ENCODE measurements at places on chromosomes 6 and 20.

DNA sequence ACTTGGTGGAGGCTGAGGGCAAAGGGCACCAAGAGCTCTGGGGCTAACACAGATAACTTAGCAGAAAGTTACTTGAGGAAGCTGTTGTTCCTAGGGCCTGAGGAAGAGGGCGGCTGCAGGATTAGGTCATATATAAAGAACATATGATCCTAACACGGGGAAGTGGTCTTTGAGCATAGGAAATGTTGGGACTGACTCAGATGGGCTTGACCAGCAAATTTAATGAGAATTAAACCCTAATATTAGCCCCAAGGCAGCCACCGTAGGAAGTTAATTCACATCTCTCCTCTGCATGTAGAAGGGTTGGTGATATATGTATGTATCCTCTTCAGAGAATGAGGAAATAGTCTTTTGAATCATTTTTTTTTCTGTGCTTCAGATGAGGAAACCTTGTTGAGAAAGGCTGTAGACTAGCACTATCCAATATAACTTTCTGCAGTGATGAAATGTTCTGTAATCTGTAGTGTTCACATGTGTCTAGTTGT lies 9.2 kb upstream of the ZBTB9 start:
- no peak for DNase-seq

- no peak for DNase-seq
These were observed 493 bp upstream of the SGK1 start for GRCh38 chr6:134318236-134318973.

- DNase-seq, result no peak
These were observed 77.1 kb downstream of the TRAM2 start for GRCh38 chr6:52499681-52500236.

DNA sequence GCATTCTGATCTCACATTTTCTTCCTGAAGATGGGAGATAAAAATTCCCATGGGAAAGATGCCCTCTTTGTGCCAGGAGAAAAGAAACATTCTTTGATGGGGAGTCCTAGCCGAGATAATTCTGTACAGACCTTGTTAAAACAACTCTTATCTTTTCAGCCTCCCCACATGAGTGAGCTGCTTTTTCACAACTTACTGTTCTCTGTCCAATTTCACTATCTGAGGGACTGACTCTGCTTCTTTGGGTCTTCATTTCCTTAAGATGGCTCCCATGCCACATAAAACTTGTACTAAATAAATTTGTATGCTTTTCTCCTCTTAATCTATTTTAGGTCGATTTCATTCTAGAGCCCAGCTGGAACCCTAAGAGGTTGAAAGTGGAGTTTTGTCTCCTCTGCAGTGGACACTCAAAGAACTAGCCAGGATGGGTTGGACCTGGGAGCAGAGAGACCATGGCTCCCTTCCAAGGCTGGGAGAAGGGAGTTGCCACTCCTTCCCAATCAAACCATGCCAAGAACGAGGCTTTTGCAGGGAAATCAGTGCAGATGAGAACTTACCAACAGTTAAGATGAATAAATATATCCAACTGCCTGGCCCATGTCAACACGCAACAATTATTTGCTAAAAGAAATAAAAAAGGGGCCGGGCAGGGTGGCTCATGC lies 285.8 kb upstream of the SULF2 start:
- no peak for DNase-seq

DNA sequence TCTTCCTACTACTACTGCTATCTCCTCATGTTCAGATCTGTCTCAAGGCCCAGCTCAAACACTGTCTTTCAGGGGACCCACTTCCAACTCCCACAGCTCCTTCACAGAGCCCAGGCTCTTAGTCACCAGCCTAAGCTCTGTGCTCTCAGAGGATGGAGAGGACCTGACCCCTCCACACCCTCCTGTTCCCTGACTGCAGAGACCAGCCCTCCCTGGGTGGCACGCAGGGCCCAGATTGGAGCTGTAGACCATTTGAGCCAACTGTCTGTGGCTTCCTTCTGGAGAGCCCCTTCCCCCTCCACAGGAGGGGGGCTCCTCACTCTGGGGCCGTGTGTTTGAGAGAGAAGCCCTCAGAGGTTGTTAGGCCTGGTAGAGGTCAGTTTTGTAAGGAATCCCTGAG lies 9.8 kb downstream of the SNPH start:
- no peak for DNase-seq

GRCh38 chr6:89887452-89888137 lies 6.7 kb upstream of the GJA10 start:
- no peak for DNase-seq

DNA sequence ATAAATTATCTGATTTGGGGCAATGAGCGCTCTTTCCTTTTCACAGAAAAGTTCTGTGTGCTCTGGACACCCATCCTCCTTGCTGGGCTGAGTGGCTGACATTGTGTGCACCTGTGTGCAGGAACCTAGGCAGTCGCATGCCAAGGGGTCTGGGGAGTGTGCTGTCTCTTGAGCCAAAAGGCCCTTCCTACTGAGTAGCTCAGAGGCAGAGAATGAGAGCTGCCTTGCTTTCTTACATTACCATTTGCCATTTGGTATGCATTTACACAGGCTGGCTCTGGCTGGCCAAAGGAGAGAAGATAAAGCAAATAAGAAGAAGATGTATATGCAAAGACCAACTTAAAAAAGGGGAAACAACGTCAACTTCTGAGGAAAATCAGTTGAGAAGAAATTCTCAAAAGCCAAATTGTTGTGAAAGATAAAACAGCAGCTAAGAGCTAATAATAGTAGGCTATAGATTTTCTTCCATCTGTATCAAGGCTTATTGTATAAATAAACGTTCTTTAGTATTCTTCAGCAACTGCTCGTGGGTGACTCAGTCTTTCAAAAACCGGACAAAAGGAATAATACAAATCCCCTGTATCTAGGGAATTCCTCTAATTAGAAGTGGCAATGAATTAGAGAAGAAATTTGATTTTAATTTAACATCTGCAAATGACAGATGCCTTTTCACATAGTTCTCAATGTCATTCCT lies 121.9 kb downstream of the INSM1 start:
- no peak for DNase-seq

- no peak for DNase-seq
These were observed 3.5 kb upstream of the RAET1L start for GRCh38 chr6:150028799-150029198.

DNA sequence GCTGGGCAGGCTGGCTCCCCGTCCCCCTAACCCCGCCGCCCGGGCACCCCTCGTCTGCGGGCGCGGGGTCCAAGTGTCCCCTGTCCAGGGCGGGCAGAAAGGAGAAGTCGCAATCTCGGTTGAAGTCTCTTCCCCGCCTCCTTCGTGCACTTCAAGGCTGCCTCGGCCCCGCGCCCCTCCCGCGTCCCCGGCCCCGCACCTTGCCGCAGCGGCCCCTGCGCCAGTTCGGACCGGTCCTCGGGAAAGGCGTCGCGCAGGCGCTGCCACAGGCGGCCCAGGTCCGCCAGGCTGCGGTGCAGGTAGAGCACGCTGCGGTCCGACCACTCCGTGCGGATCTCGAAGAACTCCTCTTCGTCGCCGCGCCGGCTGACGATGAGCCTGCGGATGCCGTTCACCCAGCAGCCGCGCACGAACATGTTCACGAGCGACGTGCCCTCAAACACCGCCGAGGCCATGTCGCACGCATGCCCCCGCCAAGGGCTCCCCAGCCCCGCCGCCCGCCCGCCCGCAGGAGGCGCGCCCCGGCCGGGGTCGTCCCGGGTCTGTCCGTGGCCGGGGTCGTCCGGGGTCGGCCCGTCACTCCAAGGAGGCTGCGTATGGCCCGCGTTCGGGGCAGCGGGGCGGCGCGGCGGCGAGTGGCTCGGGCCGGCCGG lies at the start of gene PXDC1:
PXDC1 (minus strand) TSS at position 637 of the 653 bp plus-strand sequence; CDS start at position 455, 182 bp downstream.
- DNase-seq, result no peak

DNA sequence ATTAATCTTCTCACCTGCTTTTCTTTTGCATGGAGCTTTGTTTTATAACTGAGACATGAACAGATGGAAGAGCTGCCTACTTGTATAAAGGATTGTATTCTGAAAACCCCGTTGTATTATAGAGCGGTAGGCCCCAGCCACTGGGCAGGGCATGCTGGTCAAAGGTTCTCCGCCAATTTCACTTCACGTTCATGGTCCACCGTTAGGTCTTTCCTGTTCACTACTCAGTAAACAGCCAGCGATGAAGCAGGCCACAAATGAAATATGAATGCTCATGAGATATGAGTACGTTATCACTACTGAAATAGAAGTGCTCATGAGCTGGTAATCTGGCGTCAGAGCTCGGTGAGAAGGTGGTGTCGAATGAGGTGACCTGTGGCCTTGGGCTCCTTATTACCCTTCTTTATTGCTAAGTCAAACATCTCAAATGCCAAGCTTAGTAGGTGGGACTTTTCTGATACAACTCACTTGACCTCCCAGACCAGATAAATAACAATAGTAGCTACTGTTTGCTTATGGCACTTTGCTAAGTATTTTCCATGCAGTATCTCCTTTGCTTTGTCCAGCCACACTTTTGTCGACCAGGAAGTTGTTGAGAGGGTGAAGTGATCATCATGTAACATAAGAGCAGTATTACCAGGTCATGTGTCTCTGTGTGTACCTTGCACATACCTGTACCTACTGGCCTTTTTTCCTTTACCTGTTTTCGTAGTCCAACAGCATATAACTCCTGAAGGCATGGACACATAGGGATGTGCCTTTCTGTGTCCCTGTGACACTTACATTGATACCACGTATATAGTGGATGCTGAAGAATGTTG lies 16.7 kb downstream of the EDN3 start:
- DNase-seq, result no peak

- DNase-seq, result no peak
These were observed 131.6 kb upstream of the NEDD9 start for GRCh38 chr6:11363881-11364576.

DNA sequence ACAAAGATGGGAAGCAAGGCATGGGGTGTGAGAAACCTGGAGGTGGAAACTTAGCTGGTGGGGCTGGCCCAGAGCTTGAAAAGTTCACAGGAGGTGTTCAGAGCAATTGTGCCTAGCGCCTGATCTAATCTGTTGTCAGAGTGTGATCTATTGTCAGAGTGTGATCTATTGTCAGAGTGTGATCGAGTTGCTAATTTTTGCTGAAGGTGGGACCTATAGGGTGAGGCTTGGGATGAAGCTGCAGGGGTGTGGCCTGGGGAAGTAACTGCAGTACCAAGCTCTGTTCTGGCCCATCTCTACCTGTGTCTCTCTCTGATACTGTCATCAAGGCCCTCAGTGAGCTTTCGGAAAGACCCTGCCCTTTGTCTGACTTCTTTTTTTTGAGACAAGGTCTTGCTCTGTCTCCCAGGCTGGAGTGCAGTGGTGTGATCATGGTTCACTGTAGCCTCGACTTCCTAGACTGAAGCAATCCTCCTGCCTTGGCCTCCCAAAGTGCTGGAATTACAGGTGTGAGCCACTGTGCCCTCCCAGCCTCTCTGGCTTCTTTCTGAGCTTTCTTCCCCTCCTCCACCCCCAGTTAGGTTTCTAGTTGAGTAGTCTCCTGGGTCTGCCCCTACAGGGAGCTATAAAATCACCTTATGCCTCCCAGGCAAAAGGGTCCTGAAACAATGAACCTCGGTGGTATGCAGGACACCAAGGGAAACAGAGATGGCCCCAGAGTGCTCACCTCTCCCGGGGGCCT lies 150.8 kb upstream of the RNF24 start:
- no peak for DNase-seq

DNA sequence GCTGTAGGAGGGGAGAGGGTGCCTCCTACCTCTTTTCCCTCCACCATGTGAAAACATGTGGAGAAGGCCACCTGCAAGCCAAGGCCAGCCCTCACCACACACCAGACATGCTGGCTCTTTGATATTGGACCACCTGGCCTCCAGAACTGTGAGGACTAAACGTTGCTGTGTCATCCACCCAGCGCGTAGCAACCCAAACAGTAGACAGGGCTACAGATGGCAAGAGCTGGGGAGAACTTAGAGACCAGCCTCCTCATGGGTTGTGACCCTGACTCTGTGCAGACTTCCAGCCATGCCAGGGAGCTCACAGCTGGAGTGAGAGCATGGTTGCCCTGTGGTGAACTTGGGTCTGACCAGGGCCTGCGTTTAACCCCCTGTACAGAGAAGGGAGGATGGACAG lies 195.9 kb upstream of the CST7 start:
- no peak for DNase-seq

DNA sequence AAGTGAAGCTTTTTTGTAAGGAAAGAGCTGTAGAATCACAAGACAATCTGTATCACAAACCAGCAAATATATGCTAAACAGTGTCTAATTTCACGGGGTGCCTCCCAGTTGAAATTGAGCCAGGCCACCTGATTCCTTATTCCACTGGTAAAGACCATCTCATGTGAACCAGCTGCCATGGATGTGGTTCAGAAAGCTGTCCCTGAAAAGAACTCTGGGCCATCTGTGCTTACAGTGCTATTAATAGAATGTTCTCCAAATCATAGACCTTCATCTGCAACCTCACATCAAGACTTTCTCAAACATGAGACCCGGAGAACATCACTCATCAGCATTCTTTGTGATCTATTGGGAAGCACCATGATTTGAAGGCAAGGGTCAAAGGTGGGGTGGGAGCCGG lies 89.7 kb downstream of the FBXO5 start:
- no peak for DNase-seq

DNA sequence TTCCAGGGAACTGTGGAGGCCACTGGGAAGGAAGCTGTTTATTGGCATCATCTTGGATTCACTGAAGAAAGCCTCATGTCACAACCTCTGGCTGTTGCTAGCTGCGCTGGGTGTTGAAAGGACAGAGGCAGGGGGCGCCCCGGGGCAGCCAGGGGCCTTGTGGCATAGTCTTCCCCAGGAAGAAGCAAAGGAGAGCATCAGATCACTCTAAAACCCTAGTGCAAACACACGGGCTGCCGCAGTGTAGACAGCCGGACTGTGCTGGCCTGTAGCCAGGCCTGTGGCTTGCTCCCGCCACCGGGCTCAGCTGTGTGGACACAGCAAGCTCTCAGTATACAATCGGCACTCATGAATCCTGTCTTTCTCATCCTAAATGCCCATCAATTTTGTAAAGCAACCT lies 23.8 kb upstream of the SMOC2 start:
- no peak for DNase-seq

- DNase-seq, result peak; percentile 74
These were observed 8.9 kb downstream of the UTRN start for GRCh38 chr6:144294016-144294415.

DNA sequence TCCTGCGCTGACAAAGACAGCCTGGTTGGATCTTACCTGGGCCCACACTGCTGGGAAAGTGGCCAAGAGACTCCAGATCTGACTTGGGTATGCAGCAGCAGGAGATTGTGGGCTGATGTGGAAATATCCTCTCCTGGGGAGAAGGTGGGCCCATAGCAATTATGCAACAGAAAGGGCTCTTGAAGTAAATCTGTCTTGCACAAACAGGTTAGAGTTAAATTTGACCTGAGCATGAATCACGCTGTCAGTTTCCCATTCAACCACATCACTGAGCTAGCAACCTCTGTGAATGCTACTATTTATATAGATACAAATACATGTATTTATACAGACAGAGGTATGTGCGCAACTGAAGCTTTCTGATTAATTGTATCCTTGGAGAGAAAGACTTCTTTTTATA lies 28.3 kb upstream of the PDYN start:
- no peak for DNase-seq

GRCh38 chr20:16243470-16243869 lies 329.8 kb downstream of the KIF16B start:
- no peak for DNase-seq

DNA sequence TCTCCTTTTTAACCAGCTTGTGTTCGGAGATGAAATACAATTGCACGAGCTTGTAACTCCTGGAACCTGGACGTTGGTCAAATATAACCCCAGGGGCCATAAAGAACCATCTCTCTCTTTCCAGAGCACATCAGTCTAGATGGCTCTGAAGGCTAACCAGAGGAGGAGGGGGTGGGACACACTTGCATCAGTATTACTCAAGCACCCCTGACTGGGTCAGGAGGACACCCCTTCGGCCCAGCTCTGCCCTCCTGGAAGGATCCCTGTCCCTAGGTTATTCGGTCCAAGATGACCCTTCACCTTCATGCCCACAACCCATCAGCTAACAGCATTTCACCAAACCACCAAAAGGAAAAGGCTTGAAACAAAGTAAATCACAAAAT lies 67.1 kb downstream of the FYN start:
- DNase-seq, result no peak

Data from BJ (cell line).